ENCODE measurements at places on chromosomes 12 and 14. TPM values are rescaled to one million over a fixed set of nuclear protein-coding genes. Genes with fewer than 3 reads are reported as not detected.

EMP1 gene
- total RNA-seq: 744 TPM

CCDC91 gene
- 9.9 TPM for total RNA-seq

DMAC2L gene
- total RNA-seq: 9.6 TPM

LRRC9 gene
- total RNA-seq: not detected

TRAF3 gene
- total RNA-seq: 27.3 TPM

- no peak for DNase-seq
Measured at GRCh38 chr14:99807413-99808153, 14.4 kb downstream of the EML1 start.

GRCh38 chr14:24113379-24113800 is 1.2 kb upstream of the DCAF11 start:
- DNase-seq: no peak

- DNase-seq: no peak
Measured at GRCh38 chr14:21070083-21070609, at the start of gene ARHGEF40. TSS of gene ARHGEF40 (plus strand) at chr14:21070304. CDS start at chr14:21070397, 93 bp downstream.

DNA sequence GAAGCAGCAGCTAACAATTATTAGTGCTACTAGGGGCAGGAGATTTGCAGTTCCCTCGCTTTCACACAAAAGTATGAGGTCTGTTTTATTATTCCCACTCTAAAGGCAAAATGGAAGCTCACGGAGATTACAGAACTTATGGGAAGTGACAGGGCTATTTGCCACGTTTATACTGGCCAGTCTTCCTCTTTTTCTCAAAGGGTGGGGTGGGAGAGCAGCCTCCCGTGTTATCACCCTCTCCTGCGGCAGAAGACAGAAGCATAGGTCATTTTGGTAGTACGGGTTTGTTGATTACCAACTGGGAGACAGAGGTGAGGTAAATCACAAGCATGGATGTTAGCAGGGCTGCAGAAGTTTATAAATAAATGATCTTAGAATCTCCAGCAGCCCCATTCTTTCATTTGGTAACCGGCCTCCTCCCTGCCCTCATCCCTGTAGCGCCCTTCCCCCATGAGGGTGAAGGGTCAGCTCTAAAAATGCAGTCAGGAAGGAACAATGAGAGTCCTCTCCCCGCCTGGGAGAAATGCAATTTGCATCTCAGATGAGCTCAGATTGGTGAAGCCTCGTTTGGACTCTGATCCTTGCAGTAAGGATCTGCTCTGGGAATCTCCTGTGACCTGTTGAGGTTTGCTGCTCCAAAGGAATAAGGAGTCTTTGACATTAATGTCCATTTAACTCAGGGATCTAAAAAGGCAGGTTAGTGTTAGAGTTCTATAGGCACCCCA is 44.7 kb upstream of the SINHCAF start:
- no peak for DNase-seq

- no peak for DNase-seq
Measured at GRCh38 chr12:83958997-83959396, 953.6 kb downstream of the SLC6A15 start.

- DNase-seq: no peak
Measured at GRCh38 chr14:57245941-57246340, 22.8 kb downstream of the EXOC5 start.

- no peak for DNase-seq
Measured at GRCh38 chr14:30267141-30267540, 291.8 kb upstream of the G2E3 start.

- peak; percentile 5 for DNase-seq
Measured at GRCh38 chr12:18861287-18861858, 123.5 kb downstream of the CAPZA3 start.
